ENCODE measurements at places on chromosomes 7 and 10.

DNA sequence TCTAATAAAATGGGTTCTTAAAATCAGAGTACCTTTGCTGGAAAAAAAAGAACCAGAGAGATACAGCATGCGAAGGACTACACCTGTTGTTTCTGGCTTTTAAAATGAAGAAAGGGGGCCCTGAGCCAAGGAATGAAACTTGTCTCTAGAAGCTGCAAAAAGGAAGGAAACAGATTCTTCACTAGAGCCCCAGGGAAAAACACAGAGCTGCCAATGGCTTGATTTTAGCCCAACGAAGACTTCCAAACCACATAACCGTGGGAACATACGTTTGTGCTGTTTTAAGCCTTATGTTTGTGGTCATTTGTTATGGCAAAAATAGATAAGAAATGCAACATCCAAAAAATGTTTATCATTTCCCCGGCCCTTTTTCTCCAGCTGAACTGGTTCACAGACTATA is 780.0 kb downstream of the SORCS1 start:
- no peak for DNase-seq

DNA sequence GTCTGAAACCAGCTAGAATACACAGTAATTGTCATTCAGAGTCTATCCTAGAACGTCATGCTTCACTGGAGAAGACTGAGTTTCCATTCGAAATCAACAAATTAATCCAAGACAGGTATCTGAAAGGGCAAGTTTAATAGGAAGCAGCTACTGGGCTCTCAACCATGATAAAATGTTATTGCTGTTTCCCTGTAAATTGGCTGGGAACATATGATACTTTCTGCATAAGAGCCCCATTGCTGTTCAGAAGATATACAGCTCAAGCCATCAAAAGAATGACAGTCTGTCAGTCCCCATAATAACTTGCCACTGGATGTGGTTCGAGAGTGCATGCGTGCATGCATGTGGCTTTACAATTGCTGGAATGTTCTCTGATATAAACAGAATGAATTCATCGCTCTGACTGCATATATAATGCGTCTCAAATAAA is 129.0 kb downstream of the HIBADH start:
- no peak for DNase-seq

DNA sequence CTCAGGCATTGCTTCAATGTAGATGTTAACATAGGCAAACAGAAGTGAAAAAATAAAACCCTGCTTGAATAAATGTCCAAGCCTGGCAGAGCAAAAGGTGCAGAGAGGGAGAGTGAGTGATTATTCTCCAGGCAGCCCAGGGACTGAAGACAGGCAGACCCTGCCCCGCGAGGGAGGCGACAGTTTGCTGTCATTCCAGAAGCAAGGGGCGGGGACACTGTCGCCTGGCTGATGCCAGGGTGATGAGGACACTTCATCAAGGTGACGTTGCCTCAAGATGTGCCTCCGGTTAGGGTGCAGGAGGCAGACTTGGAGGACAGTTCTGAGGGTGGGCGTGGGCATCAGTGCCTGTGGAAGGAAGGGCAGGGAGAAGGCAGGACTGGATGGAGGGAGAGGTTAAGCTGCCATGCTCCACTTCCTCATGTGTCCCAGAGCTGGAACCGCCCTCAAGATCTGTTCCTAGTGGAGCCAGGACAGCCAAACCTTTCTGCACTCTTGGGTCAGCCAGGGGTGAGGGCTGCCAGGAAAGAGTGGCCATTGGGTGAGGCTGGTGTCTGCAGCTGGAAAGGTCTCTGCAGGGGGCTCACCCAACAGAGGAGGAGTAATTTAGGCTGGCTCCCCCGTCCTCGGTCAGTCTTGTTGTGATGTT is 560.5 kb upstream of the MKI67 start:
- DNase-seq, result no peak

- DNase-seq, result no peak
Observed at GRCh38 chr10:3295582-3296151, 123.1 kb upstream of the PITRM1 start.

GRCh38 chr7:100169147-100169850 is 882 bp upstream of the GAL3ST4 start:
- DNase-seq, result no peak

- no peak for DNase-seq
Observed at GRCh38 chr10:121411004-121411403, 187.2 kb downstream of the FGFR2 start.

- DNase-seq, result no peak
Observed at GRCh38 chr7:132815130-132815529, 238.9 kb upstream of the PLXNA4 start.

GRCh38 chr7:21023841-21024484 is 237.3 kb upstream of the SP8 start:
- no peak for DNase-seq

DNA sequence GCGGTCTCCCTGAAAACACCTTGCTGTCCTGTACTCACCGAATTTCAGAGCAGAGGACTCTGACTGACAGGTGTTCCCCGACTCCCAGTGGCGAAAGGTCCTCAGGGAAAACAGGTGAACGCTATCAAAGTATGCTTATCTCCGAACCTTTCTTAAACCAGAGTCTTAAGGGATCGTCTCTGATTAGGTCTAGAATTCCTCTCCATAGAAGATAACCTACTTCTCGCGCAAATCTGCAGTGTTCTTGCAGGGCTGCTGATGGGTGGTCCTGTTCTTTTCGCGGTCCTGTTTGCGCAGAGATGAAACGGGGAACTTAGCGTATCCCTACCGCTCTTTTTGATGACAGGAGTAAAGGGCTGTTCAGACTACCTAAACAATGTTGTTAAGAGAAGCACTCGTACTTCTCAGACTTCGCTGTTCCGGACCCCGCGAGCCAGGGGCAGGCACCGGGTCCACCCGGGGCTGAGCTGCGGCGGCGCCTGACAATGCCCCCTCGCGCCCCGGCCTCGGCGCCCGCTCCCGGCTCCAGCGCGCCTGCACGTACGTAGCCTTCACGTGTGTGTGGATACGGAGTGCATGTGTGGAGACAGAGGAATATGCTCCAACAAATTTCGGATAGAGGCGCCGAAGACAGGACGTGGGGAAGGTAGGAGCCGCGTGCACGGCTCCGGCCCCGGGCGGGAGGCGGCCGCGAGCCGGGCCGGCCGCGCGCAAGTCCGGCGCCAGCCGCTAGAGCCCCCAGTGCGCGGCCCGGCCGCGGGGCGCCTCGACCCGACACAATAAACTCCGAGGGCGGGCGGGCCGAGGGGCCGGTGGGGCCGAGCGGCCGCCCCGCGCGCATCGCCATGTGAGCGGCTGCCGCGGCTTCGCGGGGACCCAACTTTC is 766 bp upstream of the ZMYND11 start:
- no peak for DNase-seq

DNA sequence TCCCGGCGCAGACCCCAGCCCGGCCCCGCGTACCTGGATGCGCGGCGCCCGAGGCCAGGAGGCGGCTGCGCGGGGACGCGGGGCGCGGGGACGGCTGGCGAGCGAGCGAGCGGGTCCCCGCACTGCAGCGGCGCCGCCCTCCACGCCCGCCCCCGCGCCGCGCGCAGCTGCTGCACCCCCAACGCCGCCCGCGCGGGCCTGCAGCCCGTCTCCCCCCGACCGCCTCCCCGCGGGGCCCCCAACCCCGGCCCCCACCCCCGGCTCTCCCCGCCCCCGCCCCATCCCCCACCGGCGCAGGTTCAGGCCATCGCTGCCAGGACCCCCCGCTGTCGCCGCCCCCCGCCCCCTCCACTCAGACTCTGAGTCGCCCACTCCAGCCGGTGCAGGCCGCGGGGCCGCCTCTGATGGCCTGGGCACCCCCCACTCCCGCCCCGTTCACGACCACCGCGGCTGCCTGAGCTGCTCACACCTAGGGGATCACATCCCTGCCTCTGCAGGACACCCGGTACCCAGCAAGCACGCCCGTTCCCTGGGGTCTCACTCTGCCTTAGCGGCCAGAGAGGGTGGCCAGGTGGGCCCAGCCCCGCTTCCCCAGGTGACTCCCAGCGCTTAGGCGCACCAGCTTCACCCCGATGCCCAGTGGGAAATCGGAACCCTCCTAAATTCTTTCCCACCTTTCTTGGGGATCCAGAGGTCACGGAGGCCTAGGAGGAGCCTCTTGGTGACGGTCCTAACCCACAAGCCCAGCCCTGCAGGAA is 13.9 kb upstream of the DNAAF5 start:
- DNase-seq, result peak; percentile 88

DNA sequence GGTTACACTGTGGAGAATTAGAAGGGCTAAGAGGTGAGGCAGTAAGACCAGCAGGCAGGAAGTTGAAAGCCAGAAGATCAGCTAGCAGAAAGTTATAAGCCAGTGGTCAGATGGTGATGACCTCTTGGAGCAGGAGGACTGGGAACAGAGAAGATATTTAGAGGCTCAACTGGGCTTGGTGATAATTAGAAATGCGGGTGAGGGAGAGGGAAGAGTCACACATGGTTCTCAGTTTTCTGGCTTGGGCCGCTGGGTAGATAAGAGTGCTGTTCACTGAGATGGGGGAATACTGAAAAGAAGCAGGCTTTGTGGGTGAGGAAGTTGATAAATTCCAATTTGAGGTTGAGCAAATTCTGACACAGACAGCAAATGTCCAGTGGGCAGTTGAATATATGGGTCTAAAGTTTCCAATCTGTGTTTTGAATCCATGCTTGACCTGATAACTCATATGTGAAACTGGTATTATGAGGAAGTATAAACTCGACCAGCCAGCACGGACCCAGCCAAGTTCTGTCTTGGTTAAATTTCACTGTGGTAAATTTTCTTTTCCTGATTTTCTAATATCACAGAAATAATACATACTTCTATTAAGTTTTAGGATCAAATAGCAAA is 22.7 kb downstream of the LSMEM1 start:
- DNase-seq, result no peak

DNA sequence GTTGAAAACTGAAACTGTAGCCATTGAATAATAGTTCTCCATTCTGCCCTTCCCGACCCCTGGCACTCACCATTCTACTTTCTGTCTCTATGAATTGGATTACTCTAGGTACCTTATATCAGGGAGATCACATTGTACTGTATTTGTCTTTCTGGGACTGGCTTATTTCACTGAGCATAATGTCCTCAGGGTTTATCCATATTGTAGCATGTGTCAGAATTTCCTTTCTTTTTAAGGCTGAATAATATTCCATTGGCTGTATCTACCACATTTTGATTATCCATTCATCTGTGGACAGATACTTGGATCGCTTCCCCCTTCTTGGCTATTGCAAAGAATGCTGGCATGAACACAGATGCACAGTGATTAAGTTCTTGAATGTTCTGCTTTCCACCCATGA is 107.4 kb downstream of the CDH23 start:
- DNase-seq, result no peak

- no peak for DNase-seq
Observed at GRCh38 chr10:117135480-117136140, 2.5 kb downstream of the VAX1 start.

GRCh38 chr7:135175931-135176330 is 5.4 kb upstream of the CYREN start:
- DNase-seq, result no peak

GRCh38 chr10:51382181-51382580 is 307.9 kb downstream of the PRKG1 start:
- no peak for DNase-seq

GRCh38 chr7:5525271-5526099 is 101.9 kb upstream of the TNRC18 start:
- no peak for DNase-seq

DNA sequence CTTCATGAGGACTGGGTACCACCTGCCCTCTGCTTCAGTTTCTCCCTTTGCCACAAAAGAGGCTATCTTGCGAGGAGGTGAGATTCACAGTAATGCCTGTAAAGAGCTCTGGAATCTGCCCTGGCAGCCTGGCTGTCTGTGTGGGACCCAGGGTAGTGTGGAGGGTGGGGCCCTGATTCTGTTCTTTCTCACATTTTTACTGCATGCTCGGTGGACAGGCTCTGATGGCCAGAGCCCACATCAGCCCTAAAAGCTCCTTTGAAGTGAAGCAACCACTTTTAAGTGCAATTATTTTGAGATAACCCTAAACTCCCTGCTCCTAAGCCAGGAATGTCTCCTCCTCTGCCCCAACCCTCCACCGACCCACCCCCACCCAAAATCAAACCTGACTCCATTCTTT is 92.1 kb upstream of the PODXL start:
- DNase-seq, result no peak

GRCh38 chr7:19871102-19871501 is 97.7 kb upstream of the TMEM196 start:
- no peak for DNase-seq

DNA sequence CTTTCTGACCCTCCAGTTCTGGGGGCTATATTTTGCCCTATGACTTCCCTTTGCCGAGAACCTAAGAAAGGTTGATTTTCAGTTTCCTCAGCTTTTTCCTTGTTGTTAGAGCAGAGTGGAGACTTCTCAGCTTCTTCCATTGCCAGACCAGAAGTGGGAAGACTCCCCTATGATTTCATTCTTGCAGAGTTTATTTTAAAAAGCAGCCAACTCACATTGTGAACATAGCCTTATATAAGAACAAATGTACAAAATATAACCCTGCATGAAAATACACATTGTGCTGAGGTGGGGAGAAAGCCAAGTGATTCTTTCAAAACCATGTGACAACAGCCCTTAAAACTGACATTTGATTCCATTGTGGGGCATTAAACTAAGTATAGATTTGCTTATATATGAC is 33.8 kb upstream of the FZD8 start:
- no peak for DNase-seq

DNA sequence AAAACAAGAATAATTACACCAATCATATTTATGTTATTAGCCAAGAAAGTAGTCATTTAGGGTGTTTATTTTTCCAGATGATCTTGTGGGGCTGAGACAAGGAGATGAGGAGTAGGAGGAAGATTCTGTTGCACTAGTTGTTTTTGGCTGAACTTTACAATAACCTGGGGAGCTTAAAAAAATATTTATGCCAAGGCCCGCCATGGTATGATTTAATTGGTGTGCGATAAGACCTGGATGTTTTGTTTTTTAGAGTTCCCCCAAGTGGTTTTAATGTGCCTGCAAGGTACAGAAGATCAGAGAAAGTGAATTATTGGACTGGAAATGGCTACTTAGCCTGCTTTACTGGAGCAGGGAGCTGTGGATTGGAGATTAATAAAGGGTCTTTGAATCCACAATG is 7.1 kb upstream of the ZNF282 start:
- DNase-seq, result no peak

DNA sequence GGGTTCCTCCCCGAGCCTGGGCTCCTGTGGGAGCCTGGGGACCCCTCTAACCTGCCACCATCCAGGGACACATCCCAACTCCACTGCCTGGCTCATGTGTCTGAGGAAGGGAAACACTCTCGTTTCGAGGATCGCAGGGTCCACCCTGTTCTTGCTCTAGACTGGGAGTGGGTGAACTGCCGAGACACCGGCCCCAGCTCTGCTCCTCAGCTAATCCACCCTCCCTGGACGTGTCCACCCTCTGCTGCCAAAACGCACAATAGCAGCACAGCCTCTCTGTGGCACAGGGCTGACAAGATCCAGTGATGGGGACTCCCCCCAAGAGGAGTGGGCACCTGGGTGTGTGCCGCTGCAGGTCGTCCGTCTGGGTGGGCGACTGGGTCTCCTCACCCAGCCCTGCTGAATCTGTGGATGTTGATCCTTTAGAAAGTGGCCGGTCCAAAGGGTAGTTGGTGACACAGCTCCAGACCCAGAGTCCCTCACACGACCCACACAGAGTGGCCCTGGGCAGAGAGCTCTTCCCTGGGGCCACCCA is 65.2 kb upstream of the FAM20C start:
- DNase-seq, result peak; percentile 49

Measured in mesenteric fat pad (tissue), 1 donor.